ENCODE measurements at places on chromosomes 5 and 9.

DNA sequence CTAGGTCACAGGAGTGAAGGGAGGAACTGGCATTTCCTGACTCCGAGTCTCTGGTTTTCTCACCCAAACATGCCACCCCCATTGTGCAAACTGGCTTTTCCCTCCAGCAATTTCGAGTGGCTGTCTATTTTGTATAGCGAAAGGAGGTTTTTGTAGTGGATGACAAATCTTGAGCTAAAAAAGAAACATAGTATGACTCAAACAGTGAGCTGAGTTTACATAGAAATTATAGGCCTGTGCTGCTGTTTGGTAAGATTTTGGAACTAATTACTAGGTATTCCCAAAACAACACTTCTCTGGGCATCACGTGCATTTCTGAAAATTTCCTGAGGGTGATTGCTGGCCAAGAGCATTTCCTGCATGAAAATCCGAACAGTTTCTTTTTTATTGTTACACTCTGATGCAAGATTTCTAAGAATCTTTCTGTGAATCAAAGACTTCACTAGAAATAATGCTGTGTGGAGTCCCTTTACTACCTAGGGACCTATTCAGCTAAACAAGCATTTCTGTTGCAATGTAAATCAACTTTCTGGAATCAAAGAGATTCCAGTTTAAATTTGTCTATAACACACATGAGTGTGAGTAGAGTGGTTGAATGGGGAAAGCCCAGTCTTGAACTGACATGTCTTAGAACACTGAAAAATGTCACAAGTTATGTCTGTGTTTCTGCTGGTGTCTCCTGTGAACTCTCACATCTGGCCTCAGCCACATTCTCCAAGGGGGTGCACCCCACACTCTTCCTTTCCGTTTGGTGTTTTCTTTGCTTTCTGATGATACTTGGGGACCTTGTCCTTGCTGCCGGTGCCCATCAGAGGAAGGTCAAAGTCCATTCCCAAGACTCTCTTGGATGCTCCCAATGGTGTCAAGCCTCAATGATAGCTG lies 33.3 kb upstream of the DAPK1 start:
- no peak for DNase-seq

GRCh38 chr5:159531554-159532105 lies 201.3 kb upstream of the IL12B start:
- no peak for DNase-seq

GRCh38 chr9:78775211-78775610 lies 478.3 kb downstream of the PSAT1 start:
- DNase-seq, result no peak

DNA sequence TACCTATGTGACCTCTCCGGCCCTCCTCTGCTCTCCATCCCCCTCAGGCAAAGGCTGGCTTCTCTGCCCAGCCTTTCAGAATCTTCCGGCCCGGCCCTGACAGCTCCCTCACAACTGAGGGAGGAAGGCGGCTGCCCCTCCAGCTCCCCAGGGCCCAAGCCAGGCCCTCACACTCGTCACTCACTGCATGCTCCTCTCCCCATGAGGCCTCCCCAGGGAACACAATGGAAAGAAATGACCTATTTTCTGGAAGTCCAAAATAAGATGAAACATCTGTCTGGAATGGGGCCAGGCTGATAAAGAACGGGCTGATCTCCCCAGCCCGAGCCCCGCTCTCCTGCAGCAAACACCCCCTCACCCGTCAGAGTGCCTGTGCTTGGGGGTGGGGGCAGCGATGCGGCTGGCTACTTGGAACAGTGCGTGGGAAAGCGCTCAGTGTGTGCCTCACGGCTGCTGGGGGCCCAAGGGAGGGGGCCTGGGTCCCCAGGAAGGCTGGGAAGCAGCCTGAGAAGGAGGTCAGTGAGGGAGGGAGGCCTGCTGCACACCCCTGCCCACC lies 11.3 kb downstream of the PDGFRB start:
- DNase-seq, result no peak

DNA sequence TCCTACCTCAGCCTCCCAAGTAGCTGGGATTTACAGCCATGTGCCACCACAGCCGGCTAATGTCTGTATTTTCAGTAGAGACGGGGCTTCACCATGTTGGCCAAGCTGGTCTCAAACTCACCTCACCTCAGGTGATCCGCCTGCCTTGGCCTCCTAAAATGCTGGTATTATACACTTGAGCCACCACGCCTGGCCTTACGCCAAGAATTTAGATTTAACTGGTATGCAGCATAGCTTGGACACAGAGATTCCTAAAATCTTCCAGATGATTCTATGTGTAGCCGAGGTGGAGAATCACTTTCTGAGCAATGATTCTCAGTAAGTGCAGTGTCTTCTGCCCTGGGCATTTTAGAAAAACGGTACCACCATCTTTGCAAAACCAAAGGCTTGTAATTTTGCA lies 74.1 kb downstream of the HABP4 start:
- DNase-seq, result no peak

- no peak for DNase-seq
Observed at GRCh38 chr9:136300016-136300545, 3.8 kb downstream of the CCDC187 start.

DNA sequence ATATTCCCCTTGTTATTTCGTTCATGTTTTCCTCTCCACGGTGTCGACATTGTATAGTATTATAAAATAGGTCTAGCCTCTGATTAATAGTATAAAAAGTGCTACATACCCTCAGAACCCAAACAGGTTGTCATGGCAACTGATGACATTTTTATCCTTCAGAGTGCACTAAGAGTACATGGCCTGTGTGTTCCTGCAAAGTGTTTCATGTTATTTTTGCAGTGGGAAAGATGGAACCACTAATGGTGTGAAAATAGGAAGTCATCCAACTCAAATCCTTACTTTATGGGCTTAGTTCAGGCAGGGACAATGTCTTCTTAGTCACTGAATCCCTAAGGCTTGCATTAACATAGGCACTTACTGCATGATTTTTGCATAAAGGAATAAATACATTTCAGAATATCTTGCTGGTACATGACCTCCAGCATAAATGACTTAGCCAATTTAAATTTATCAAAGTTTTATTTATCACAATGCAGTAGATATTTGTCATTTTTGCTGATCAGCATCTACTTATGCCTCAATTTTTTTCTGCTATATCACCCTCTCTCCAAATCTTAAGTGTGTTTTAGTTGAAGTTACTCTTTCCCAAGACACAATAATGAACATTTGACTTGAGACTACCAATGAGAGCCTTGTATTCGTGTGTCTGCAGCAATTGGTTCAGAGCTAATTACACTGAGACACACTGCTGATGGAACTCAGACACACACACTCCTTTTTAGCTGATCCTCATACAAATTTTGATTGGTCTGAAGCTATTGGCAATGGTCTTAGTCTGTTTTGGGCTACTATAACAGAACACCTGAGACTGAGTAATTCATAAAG lies 243.7 kb downstream of the KCTD16 start:
- DNase-seq, result no peak

DNA sequence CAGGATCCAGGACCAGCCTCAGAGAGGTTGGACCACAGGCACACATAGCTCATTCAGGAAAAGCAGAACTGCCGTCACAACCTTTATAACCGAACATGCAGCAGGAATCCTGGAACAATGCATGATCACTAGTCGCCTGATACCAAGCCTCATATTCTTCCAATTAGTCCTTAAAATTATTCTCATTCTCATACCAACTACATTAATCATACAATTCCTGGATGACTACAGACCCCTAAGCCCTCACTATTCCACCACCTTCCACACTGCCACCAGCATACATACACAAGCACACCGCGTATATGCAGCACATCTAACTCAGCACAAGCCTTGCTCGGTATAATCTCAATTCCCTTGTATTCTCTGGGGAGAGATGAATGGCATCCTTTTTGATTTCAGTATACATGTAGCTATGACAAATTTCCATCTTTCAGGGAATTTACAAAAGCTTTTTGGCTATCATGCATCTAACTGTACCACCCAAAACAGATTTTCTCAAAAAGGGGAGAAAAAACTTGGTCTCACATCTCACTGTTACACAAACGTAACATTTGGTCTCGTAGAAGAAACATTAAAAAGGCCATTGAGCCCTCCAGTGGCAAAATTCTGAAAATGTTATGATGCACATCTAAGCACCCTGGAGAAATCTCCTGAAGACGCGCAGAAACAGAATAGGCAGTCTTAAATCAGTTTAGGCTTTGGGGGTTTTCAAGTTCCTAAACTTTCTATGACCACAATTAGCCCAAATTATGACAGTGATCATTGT lies 46.2 kb downstream of the MCTP1 start:
- DNase-seq, result peak; percentile 14

DNA sequence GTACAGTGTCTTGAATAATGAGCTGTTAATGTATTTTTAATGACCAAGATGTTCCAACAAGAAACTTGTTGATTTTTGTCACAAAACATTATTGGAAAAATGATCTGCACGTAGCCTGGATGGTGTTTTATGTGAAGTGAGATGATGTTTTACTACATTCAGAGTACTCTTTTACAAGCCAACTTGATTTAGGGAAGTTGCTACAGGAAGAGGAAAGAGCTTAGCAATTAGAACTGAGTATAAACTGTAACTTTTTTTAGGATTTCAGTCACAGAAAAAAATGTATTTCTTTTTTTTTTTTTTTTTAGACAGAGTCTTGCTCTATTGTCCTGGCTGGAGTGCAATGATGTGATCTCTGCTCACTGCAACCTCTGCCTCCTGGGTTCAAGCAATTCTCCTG lies 113.6 kb upstream of the ADRA1B start:
- DNase-seq, result no peak

DNA sequence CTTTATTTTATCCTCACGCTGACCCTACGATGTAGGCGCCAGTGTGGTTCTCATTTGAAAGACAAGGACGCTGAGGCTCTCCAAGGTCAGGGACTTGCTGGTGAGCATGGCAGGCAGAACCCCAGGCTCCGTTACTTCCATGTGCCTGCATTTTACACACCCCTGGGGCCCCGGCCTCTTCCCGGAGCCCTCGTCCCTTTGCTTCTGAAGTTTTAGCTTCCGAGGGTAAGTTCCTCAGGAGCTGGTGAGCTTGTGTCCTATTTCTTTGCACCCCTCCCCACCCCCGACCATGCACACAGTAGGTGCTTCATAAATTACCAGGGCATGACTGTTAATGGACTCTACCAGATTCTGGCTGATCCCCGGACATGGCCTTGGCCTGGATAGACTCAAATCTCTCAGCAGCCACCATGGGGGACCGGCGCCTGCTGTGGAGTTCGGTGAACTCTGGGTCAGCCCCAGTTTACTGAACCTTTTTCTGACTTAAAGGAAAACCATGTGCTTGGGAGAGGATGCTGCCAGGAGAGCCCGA lies 59.3 kb upstream of the RNU6ATAC start:
- DNase-seq, result no peak

- no peak for DNase-seq
Observed at GRCh38 chr9:2657427-2657826, 35.8 kb downstream of the VLDLR start.

DNA sequence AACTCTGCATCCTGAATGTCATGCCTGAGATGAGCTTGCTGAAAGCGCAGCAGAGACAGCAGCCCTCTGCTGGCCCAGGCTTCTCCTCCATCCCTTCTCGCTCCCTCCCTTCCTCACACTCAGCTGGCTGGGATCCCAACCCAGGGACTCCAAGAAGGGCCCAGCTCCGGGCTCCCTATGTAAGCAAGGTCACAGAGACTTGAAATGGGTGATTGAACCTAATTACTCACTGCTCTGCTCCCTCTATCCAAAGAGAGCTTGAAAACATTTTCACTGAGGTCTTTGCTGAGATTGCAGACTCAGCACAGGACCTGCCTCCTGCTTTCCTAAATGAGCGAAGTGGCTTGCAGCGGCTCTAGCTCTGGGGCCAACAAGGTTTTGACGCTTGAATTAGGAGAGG lies 42.8 kb downstream of the RAPGEF1 start:
- no peak for DNase-seq

- DNase-seq, result no peak
Observed at GRCh38 chr9:16022228-16022627, 469.4 kb downstream of the CCDC171 start.

GRCh38 chr5:142283304-142283703 lies 41.5 kb downstream of the SPRY4 start:
- no peak for DNase-seq

GRCh38 chr5:103582364-103582763 lies 19.8 kb upstream of the NUDT12 start:
- peak; percentile 31 for DNase-seq

- peak; percentile 0 for DNase-seq
Observed at GRCh38 chr5:158487664-158488063, 612.1 kb downstream of the EBF1 start.

GRCh38 chr9:87547671-87548081 lies 50.0 kb downstream of the DAPK1 start:
- no peak for DNase-seq

DNA sequence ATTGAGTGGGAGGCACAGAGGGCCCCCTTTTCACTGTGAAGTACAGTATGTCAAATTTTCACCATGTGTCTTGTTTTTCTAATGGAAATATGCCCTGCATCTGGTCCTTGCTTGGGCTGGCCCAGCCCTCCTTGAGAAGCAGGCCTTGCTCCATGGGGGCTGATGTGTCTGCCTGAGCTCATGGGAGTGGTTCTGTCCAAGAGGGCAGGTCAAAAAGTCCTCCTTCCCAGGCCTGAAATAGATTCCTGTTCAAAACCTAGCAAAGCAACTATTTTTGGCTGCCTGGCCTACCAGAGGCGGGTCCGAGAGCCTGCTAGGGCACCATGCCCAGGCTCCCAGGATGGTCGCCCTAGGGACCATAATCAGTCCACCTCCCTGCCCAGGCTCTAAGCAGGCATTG lies 40.5 kb upstream of the NEURL1B start:
- no peak for DNase-seq

DNA sequence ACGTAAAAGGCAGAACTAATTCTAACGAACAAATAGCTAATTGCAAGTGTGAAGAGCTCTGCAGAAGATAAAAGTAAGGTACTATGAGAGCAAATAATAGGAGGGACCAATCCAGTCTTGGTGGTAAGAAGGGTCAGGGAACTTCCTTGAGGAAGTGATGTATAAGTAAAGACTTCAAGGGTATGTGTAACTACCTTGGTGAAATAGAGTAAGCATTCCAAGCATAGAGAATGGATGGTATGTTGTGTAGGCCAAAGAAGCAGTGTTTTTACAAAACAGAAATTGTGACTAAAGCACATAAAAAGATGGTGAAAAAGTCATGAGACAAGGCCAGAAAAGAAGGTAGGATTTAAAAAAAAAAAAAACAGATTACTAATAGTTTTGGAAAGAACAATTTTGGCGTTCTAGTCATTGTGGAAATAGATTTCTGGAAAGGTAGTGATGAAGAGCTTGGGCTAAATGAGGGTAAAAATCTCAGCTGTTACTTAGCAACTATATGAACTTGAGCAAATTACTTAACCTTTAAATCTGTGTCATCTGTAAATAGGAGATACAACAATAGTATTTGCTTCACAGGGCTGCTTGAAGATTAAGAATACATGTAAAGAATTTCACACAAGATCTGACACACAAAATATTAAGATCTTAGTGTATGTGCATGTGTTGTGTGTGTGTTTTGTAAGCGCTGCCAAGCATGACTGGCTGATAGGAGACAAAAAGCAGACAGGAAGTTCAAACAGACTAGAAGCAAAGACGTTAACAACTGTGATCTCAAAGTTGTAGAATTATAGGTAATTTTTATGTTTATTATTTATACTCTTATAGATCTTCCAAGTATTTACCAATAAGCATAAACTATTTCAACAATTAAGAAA lies 73.5 kb downstream of the NR6A1 start:
- no peak for DNase-seq

- no peak for DNase-seq
Observed at GRCh38 chr5:156147944-156148285, 179.0 kb upstream of the SGCD start.
